ENCODE measurements at places on chromosomes 2 and 18.
A peak's percentile ranks its signal among the peaks of the same experiment; 100 is the strongest.

GRCh38 chr2:102062802-102063201, 71.0 kb downstream of the IL1R2 start:
- no peak for DNase-seq

DNA sequence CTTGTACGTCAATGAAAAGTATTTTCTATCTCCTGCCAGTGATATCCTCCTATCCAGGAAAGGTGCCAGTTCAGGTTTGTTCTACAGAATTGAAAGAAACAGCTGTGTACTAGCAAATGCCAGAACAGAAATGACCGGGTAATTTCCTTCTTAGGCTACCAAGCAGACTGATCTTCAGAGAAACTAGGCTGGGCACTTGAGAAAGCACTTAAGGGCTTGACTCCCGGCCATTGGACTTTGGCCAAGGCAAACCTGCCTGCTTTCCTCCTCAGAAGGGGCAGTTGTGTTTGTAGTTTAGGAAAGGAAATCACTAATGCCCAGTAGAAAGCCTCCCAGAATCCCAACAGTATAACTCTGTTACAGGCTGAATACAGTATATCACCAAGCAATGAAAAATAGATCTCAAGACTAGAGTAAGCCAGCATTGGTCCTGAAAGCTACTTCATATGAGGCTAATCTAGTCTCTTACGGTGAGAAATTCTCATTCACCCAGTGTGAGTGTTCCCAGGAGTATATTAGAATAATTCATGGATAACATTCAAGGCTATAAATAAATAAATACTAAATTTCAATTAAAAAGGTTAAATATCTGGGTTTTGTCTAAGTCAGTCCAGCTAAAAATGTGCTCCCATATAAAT, 43.0 kb upstream of the COL5A2 start:
- no peak for DNase-seq

GRCh38 chr2:205484215-205484614, 198.1 kb upstream of the NRP2 start:
- DNase-seq = no peak

- no peak for DNase-seq
Measured at GRCh38 chr2:65232636-65233035, 5.0 kb downstream of the ACTR2 start.

DNA sequence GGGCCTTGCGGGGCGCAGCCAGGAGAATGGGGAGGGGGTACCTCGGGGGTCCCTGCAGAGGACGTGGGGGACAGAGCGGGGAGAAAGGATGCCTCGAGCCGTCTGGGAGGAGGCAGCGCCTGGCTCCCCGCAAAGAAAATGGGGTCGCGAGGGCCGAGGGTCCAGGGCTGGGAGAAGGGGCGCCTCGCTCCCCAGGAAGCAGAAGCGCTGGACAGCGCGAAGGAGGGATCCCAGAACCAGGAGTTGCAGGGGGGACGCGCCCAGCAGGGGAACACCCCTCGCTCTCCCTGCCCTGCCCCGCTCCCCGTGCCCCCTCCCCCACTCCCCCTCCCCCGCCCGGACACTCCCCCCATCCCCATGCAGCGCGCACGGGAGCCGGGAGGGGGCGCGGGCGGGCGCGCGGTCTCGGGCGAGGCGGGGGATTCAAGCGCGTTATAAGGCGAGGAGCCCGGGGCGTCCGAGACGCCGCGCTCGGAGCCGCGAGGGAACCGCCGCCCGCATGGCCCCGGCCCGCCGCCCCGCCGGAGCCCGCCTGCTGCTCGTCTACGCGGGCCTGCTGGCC, at the start of gene ERFE:
TSS of gene ERFE (plus strand) at position 462 of the 562 bp plus-strand sequence. CDS start at position 500, 38 bp downstream.
- peak; percentile 20 for DNase-seq

- no peak for DNase-seq
Measured at GRCh38 chr2:53403792-53404413, 363.7 kb upstream of the CHAC2 start.

- DNase-seq = no peak
Measured at GRCh38 chr2:240857039-240858008, 11.3 kb upstream of the AGXT start.

GRCh38 chr18:34590503-34590902, 119.6 kb upstream of the DTNA start:
- DNase-seq = no peak
